ENCODE measurements at places on chromosomes 2 and 18. TPM values are rescaled to one million over a fixed set of nuclear protein-coding genes. Genes with fewer than 3 reads are reported as not detected.

- H3K27me3 ChIP-seq = no peaks in the 10 kb centered on the region
- no peak overlapping the region for H3K27ac ChIP-seq
- no peaks in the 10 kb centered on the region for H3K4me1 ChIP-seq
- H3K36me3 ChIP-seq = no peaks in the 10 kb centered on the region
Measured at GRCh38 chr18:7848054-7848412, 280.9 kb downstream of the PTPRM start.

DNA sequence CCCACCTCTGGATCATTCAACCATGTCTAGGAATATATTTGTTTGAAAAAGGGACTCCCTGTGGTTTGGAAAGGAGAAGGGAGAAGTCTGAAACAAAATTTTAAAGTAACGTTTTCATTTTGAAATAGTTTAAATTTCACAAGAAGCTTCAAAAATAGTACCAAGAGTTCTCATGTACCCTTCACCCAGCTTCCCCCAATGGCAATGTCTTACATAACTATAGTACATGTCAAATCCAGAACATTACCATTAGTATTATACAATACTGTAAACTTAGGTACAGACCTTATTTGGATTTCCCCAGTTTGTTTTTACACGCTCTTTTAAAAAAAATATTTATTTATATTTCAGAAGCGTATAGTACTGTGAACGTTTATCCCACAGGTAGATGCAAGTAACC is 4.0 kb upstream of the LYG2 start:
- H3K27me3 ChIP-seq = no peaks in the 10 kb centered on the region
- H3K27ac ChIP-seq = no peak overlapping the region
- no peak overlapping the region for H3K4me3 ChIP-seq
- no peak for DNase-seq
- no peaks in the 10 kb centered on the region for H3K4me1 ChIP-seq

Gene ITPRIPL1
- total RNA-seq = 1.9 TPM

DNA sequence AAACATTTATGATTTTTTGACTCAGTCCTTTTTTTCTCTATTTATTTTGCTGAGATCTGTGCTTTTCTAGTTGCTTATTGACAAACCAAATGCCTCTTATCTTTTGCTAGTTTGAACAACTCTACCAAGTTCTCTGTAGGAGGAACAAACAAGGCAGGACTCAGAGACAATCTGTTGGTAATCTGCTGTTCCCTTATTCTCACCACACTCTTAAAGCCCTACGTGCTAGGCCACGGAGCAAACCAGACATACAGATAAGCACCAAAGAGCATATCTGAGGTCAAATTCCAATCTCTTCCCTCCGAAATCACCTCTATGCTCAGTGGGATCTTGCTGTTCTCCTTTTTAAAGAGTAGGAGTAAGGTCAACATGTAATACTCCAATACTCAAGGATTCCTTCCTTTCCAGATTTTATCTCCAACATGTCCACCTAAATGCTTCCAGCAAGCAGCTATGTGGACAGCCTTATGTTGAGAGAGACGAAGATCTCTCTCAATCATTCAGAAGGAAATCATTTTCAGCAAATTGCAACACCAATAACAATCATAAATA is 18.4 kb downstream of the FN1 start:
- peak overlapping the region; percentile 44 for H3K27ac ChIP-seq
- H3K4me1 ChIP-seq = peaks cover 4% of the 10 kb centered on the region
- no peaks in the 10 kb centered on the region for H3K27me3 ChIP-seq
- no peak overlapping the region for H3K4me3 ChIP-seq
- DNase-seq = no peak

DNA sequence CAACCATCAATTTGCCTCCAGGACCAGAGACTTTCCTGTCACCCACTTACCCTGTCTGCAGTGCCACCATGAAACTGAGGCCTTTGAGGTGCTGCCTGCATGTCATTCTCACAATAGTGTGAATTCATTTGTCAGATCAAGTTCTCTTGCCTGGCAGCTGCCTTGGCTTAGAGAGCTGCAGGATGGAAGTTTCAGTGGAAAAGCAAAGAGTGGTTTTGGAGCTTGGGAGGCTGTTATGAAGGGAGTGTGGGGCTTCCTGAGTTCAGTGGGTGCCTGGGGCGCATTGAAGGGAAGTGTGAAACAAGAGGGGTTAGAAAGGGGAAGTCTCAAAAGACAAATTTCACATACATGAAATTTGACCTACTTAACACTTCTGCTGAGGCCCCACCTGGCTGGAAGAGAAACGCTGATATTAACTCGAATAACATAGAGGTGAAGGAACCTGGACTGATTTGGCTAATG is 7.9 kb upstream of the LBH start:
- H3K4me3 ChIP-seq = no peak overlapping the region
- no peak for DNase-seq

- no peak for DNase-seq
- H3K36me3 ChIP-seq = no peaks in the 10 kb centered on the region
- no peaks in the 10 kb centered on the region for H3K27me3 ChIP-seq
- H3K4me3 ChIP-seq = no peak overlapping the region
Measured at GRCh38 chr18:36633961-36634412, 194.8 kb downstream of the TPGS2 start.

DNA sequence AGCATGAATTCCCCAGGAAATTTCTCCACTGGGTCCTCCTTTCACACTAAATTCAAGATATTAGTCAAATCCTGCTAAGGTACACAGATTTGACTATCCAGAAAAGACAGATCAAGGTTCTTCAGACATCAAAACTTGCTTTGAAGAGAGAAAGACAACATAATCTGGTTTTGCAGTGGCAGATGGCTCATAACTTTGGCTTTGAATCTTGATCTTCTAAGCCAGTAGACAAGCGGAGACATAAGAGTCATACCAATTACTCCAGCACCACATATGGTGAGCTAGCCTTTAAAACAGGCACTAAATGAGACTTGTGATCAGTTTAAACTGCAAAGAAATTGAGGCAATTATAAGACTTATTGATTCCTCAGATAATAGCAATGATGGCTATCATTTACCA is 29.3 kb downstream of the PDE11A start:
- H3K27ac ChIP-seq = no peak overlapping the region
- no peak for DNase-seq
- H3K27me3 ChIP-seq = no peaks in the 10 kb centered on the region
- H3K4me3 ChIP-seq = no peak overlapping the region
- no peaks in the 10 kb centered on the region for H3K4me1 ChIP-seq
- no peaks in the 10 kb centered on the region for H3K36me3 ChIP-seq

Gene FAM228B
- 36.7 TPM for total RNA-seq

Gene ELAC1
- 7.3 TPM for total RNA-seq

GRCh38 chr2:6394276-6394675 is 471.4 kb downstream of the CMPK2 start:
- no peak overlapping the region for H3K4me3 ChIP-seq
- H3K36me3 ChIP-seq = no peaks in the 10 kb centered on the region
- no peak overlapping the region for H3K27ac ChIP-seq
- DNase-seq = no peak
- no peaks in the 10 kb centered on the region for H3K27me3 ChIP-seq
- no peaks in the 10 kb centered on the region for H3K4me1 ChIP-seq

GRCh38 chr2:44348400-44348799 is 12.9 kb downstream of the PREPL start:
- H3K27ac ChIP-seq = no peak overlapping the region
- DNase-seq = no peak
- peaks cover 7% of the 10 kb centered on the region for H3K4me1 ChIP-seq
- H3K4me3 ChIP-seq = no peak overlapping the region

DNA sequence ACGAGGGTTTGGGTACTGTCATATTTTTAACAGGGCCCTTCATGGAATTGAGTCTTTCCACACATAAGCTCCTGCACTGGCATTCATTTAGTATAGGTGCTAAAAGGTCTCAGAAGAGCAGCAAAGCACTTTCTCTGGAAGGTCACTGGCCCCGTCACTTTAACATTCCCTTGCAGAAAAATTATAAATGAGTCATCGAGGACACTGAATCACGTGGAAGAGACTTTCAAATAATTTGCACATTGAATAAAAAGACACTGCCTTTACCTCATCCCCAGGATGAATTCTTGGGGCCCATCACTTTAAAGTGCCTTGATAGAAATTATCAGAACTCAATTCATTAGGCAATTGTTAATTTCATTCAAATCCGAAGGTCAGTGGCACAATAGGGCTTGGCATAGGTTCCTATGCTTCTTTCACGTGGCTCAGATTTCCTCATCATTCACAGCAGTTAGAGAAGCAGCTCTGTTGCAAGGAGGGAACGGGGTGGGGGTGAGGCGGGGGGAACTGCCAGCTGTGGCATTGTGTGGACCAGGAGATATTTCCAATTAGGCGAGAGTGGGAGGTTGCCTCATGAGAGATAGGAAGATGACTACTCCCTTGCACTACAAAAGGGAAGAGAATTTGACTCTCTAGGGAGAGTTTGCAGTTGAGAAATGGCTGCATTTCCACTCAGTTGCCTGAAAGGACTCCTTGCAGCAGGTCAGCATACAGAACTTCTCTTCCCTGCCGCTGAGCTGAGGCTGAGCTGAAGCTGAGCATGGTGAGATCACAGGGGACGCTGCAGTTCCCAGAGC is 86.3 kb upstream of the NPAS2 start:
- no peaks in the 10 kb centered on the region for H3K36me3 ChIP-seq
- DNase-seq = no peak
- H3K27me3 ChIP-seq = no peaks in the 10 kb centered on the region
- no peak overlapping the region for H3K4me3 ChIP-seq

DNA sequence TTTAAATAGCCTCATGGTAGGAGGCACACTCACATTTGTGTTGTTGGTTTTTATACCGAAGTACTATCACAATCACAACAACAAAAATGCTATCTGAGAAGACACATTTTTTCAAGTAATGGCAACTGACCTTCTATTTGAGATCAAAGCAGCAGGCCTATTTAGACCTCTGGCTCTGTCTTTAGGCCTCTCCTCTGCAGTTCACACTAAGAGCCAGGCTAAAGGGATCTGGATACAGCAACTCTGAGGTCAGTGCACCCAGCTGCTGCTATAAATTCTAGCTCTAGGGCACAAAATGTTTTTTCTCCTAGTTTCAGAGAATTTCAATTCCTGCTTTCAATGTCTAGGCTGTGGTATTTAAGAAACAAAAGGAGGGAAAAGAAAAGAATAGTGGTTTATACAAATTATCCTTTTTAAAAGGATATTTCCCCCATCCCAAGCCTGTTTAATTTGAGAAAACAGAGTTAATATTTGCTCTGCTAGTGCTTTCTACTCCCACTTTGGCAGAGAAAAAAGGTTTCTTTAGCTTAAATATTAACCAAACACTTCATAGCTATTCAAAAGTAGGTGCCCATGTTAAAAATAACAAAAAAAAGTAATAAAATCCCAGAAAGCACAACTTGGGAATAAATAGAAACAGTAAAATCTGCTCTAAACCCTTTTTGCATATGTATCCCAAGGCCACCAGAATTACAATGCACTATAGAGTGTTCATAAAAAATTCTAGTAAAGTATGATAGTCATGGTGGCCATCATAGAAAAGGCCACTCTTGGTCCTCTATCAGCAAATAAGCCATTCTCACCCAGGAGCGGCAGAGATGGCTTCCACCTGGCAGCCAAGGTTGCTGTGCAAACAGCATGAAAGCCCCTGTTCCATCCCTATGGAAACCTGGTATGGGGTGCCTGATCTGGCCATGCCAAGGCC is 293.6 kb upstream of the SESTD1 start:
- no peaks in the 10 kb centered on the region for H3K27me3 ChIP-seq
- H3K4me3 ChIP-seq = no peak overlapping the region
- no peak for DNase-seq
- H3K4me1 ChIP-seq = no peaks in the 10 kb centered on the region

- no peaks in the 10 kb centered on the region for H3K27me3 ChIP-seq
- DNase-seq = no peak
- no peak overlapping the region for H3K4me3 ChIP-seq
Measured at GRCh38 chr2:8367833-8368232, 314.0 kb upstream of the ID2 start.

Gene KCNK3
- total RNA-seq = 14.7 TPM

DNA sequence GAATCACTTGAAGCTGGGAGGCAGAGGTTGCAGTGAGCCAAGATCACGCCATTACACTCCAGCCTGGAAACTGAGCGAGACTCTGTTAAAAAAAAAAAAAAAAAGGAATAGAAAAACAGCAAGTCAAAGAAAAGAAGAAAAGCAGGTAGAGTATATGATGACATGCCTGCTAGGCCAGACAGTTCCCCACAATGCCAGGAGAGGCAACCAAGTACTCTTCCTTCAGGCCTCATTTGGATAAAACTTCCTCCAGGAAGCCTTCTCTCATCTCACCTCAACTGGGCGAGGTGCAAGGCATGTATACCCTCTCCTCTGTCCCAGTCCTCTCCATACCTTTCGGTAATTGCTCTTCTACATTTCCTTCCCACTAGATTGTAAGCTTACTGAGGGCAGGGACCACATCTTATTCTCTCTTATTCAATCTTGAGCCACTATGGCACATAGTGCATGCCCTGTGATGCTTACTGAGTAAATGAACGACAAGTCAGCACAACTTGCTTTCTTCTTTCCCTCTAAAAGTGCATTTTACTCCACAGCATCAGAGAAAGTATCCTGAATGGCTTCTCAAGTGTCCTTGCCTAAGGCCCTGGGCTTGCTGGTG is 10.1 kb upstream of the SPRED2 start:
- no peak for DNase-seq
- H3K4me1 ChIP-seq = no peaks in the 10 kb centered on the region
- H3K27ac ChIP-seq = no peak overlapping the region
- H3K36me3 ChIP-seq = no peaks in the 10 kb centered on the region
- no peak overlapping the region for H3K4me3 ChIP-seq

Gene RESP18
- not detected for total RNA-seq

Gene IL36A
- total RNA-seq = not detected

Gene PRKAG3
- 1.0 TPM for total RNA-seq

Gene C2orf80
- total RNA-seq = not detected

GRCh38 chr18:8721716-8722115 is 16.4 kb downstream of the MTCL1 start:
- no peak for DNase-seq
- no peaks in the 10 kb centered on the region for H3K4me1 ChIP-seq
- H3K4me3 ChIP-seq = no peak overlapping the region
- H3K36me3 ChIP-seq = no peaks in the 10 kb centered on the region

Gene FTCDNL1
- total RNA-seq = 1.7 TPM

GRCh38 chr2:121253021-121253673 is 31.9 kb downstream of the TFCP2L1 start:
- H3K27me3 ChIP-seq = no peaks in the 10 kb centered on the region
- H3K36me3 ChIP-seq = no peaks in the 10 kb centered on the region
- no peak for DNase-seq
- no peak overlapping the region for H3K27ac ChIP-seq
- H3K4me1 ChIP-seq = no peaks in the 10 kb centered on the region

GRCh38 chr2:86301711-86302202 is 35.7 kb downstream of the REEP1 start:
- no peak overlapping the region for H3K27ac ChIP-seq
- no peak for DNase-seq
- no peaks in the 10 kb centered on the region for H3K27me3 ChIP-seq
- H3K4me1 ChIP-seq = no peaks in the 10 kb centered on the region
- H3K36me3 ChIP-seq = no peaks in the 10 kb centered on the region
